Left forelimb (tissue), 1 donor: ENCODE measurements at places on chromosomes 7 and 10.

DNA sequence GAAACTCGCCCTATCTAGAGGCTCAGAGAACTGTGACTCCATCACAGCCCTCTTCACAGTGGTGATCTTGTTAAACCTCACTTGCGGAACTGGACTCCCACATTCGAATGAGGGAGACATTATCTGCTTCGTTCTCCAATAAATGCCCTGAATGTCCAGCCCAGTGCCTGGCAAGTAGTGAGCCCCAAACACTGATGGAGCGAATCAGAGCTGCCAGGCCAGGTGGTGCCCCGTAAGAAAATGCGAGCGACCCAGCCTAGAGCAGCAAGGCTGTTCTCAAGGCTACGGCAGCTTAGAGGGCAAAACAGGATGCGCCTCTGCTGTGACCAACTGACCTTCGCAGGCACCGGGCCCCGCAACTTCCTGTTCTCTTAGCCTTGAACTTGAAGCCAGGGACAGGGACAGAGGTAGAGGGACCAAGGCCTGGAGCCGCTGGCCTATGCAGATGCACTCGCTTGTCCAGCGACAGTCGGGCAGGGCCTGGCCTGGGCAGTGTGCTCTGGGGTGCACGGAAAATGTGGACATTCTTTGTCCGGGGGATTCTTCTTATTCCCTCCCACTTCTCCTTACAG lies 217.6 kb downstream of the TCERG1L start:
- DNase-seq, result no peak

DNA sequence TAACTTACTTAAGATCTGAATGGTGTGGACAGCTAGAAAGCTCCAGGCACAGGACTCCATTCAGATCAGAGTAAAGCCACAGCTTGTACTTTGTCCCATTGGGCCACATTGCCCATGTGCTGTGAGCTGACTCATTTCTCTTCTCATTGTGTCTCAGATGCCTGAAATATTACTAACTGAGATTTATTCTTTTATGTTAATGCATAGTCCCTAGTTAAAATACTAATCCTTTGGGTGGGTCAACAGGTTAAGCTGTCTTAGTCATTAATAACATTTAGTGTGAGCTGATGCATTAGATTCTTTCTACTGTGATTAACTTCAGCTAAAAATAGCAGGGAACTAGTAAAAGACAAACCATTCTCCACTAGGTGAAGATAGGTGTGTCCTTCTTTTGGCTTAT lies 104.7 kb upstream of the ARMC3 start:
- DNase-seq, result no peak

- no peak for DNase-seq
Observed at GRCh38 chr7:1447551-1448244, 11.6 kb downstream of the MICALL2 start.

GRCh38 chr7:49022448-49022847 lies 98.1 kb downstream of the CDC14C start:
- no peak for DNase-seq

DNA sequence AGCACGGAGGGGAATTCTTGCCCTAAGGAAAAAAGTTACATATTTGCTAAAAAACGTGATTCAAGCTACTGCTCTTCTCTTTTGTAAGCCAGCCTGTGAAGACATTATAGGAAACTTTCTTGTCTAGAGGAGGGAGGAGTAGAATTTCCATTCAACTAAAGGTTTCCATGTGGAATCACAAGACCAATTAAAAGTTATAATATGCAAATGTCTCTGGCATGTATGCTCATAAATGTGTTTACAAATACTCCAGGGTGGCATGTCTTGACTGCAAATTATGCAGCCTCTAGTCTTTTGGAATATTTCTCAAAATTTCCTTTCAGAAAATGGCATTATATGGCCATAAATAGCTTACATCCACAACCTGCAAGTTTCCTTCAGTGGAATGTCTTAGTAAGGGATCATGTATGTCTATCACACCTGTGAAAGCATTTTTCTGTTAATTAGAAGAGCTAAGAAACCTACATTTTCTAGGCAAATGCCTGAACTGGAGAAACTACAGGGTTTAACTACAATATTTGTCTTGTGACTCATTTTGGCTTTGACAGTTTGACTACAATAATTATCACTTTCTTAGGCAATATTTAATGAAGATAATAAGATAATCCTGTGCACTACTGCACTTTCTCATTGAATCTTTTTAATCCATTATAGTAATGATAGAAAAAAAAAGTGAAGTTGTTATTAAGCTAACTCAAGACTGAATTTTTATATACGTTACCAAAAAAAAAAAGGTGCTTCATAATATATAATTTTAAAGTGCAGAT lies 111.1 kb upstream of the C10orf90 start:
- no peak for DNase-seq

DNA sequence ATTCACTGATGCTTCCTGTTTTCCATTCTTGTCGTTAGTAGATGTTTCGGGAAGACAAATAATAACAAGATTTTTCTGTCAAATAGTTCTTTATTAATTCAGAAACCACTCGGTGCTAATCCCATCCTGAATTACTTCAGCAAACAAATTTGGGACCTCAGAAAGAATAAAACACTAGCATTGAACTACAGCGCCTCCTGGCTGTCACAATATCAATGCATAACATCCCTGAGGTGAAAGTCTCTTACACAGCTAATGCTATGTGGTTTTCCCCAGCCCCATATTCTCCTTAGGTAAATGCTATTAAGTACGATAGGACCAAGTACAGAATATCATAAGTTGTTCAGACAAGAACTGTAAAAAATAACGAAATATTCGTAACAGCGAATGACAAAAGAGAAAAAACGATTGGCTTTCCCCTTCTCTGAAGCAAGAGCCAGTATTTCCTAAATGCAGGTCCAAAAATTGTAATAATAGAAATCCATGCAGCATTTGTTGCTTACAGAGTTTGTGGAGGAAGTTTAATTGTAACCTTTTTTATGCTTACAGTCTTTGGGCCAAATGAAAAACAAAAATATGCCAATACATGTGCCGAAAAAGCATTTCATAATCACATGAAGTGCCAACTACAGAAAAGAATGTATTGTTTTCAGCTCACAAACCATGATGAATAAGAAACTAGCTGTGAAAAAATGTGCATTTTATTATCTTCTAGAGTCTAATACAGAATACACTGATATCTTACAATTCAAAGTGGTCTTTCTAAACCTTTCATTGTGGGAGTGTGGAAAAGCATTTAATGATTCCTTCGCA lies 47.3 kb downstream of the MYPN start:
- no peak for DNase-seq

DNA sequence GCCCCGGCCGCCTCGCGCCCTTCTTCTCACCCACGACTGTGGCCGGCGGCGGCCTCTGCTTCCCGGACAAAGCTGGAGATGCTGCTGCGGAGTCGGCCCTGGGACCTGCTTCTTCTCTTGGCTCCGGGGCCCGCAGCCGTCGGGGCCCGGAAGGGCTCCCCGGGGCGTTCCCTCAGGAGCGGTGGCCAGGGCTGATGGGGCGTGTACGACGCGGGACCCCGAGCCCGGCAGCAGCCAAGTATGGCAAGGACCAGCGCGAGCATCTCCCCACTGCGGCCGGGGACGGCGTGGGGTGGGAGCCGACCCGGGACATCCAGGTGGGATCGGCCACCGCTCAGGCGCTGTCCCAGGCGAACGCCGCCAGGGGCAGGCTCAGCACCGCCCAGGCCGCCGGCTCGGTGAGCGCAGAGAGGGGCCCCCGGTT lies 27.6 kb upstream of the BMS1 start:
- no peak for DNase-seq

DNA sequence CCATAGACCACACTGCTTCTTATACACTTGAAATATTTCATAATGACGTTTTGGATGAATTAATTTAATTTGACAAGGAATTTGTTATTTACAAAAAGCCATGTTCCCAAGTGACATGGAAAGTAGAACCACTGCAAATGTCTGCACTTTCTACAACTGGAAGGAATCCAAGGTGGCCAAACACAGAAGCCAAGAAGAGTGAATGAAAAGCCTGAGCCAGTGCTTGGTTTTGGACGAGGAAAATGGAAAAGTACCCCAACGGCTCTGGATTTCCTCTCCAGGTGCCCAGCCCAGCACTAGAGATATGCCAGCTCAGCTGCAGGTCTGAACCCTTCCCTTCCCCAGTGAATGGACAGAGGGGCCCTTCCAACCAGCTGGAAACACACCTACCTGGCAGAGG lies 279.4 kb downstream of the TNS3 start:
- DNase-seq, result no peak

- DNase-seq, result no peak
Observed at GRCh38 chr7:106659166-106659962, 1.6 kb downstream of the CCDC71L start.

- DNase-seq, result no peak
Observed at GRCh38 chr10:31304291-31304970, 14.6 kb upstream of the ZEB1 start.

- no peak for DNase-seq
Observed at GRCh38 chr10:106185951-106186350, 978.6 kb downstream of the SORCS1 start.

GRCh38 chr10:83373671-83374070 lies 765.6 kb upstream of the GHITM start:
- DNase-seq, result no peak

GRCh38 chr7:43021431-43021830 lies 89.3 kb downstream of the MRPL32 start:
- no peak for DNase-seq

GRCh38 chr10:102245082-102245931 lies at the start of gene GBF1:
Gene GBF1, plus strand, starts transcription at chr10:102245532. Its CDS starts 13,407 bp downstream, at chr10:102258939.
- peak; percentile 92 for DNase-seq

DNA sequence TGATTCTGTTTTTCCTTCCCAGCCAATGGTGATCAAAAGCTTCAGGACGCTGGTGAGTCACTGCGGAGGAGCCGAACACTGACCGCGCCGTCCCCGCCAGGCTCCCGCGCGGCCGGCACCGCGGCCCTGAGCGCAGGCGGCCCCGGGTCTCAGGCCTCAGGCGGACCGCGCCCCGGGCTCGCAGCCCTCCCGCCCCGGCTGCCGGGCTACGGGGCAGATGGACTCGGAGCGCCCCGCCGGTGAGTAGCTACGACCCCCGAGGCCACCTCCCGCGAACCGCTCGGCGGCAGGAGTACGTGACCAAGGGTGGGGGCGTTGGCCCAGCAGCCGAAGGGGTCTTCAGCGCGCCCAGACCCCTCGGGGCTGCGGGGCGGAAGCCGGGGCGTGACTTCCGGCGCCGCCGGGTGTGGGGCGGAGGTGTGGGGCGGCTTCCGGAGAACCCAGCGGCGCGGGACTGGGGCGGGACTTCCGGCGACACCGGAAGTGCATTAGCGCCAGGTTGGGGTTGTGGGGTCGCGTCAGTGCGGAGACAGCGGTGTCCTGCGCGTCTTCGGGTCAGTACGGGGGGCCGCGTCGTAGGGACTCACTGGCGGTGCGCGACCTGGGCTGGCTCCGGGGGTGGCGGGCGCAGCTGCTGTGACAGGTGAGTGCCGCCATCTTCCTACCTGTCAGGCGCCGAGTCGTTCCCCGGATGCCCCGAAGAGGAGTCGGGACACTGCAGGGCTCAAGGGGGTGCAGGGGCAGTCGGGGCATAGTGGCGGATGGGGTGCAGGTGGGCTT lies at the start of gene WDR37:
TSS of gene WDR37 (plus strand) at position 60 of the 780 bp plus-strand sequence. CDS start 15,771 bp downstream, outside the sequence.
- DNase-seq, result peak; percentile 93

DNA sequence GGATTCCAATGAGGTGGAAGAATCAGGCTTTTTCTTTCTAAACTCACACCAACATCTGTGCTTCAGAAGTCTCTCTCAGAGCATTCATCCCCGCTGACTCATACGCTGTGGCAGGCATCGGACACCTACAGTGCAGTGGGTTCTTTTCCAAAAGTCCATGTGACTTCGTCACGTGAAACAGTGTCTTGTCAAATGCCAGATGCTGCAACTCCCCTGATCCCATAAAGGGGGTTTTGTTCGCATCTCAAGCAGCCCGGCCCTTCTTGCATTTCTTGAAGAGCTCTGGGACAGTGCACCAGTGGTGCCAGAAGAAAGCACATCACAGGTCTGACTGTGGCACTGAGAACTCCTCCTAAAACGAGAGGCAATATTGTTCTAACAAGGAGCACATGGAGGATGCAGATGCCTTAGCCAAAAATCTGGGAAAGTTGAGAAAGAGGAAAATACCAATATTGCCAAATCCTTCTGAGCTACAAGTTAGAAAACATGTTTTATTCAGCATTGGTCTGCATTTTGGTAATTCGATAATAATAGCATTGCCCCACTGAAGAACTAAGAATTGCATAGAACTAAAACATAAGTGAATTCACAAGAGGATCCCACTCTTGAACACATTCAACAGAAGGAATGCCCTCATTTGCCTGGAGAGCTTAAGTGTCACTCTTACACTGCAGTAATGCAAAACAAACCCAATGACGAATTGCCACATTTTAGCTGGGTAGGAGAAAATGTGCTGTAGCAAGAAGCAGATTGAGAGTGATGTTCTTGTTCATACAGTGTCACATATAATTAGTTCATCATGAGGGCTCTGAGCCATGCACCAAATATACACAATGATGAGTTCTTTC lies 204.4 kb downstream of the CXCL12 start:
- DNase-seq, result no peak

GRCh38 chr7:106864298-106865081 lies 592 bp upstream of the PIK3CG start:
- no peak for DNase-seq

DNA sequence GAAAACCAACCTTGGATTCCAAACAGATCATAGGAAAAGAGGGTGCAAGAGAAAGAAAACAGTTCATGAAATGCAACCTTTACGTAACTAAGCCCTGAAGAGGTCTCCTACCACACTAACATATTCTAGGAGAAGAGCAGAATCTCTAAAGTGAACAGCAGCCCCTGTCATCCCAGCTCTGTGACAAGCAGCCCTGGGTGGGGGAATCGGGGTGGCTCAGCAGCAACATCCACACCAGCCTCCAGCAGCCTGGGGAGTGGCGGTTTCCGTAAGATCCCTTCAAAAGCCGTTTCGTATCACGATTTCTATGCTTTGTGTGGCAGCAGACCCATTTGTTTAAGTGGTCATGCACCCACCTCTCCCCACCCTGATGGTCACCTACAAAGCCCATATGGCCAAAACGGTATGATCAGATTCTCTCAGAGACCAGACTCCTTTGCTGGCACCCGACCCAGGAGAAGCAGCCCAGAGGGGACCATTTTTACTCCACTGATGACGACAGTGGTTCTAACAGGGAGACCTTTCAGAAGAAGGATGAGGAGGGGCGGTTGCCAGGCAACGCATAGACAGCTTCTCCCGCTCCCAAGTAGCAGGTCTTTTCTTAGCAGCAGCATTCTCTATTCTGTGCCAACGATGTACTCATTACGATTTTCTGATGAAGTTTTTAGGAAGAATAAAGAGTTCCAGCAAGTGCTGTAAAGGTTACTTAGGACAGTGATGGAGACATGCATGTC lies 300.6 kb downstream of the DNAJB6 start:
- no peak for DNase-seq

- no peak for DNase-seq
Observed at GRCh38 chr10:15225511-15225910, 57.0 kb upstream of the NMT2 start.
